ENCODE measurements at places on chromosomes 4 and X.
A peak's percentile ranks its signal among the peaks of the same experiment; 100 is the strongest.

GRCh38 chr4:8817096-8817812 is 54.4 kb downstream of the HMX1 start:
- no peak for DNase-seq

DNA sequence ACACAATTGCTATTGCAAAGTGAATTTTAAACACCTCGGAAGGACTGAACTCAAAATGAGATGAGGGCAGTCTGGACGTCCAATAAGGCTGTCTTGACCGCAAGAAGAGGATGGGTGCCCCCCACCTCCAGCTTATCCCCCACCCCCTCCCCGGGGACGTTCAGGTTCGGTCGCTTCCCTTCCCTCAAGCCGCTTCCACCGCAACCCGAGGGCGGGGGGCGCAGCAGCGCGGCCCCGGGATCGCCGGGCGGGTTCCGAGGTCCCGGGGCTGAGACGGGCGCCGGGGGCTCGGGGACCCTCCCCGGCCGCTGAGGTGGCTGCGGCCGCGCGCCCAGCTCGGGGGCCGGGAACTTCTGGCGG is 480 bp downstream of the USP46 start:
- no peak for DNase-seq

- DNase-seq: peak; percentile 82
Observed at GRCh38 chr4:742742-743311, 37.2 kb downstream of the PCGF3 start.

DNA sequence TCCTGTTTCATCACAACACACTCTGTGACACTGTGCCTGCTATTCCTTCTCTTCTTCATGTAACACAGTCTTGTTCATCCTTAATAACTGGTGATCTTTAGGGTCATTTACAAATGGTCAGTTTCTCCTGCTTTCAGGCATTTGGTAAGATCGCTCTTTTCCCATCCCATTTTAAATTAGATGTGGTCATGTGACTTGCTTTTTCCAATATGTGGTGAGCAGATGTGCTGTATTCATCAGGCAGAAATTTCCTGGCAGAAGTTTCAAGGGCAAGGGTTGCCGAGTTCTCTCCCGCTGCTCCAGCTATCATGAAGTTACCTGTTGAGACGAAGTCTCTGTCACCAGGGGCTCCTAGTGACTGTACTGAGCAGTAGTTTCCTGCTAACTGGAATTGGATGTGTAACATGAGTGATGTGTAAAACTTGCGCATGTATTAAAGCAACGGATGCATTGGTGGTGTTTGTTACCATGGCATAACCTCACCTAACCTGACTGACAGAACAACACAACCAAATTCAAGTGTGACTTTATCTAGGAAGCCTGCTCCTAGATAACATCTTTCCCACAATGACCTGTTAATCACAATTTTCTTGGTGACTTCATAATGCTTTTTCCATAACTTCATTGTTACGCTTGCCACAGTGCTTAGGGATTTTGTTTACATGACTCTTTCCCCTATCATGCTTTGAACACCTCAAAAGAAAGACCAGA is 29.5 kb upstream of the BMPR1B start:
- no peak for DNase-seq

- no peak for DNase-seq
Observed at GRCh38 chrX:370963-371745, 15.6 kb downstream of the PPP2R3B start.

GRCh38 chr4:175297965-175298565 is 379.9 kb downstream of the ADAM29 start:
- no peak for DNase-seq

DNA sequence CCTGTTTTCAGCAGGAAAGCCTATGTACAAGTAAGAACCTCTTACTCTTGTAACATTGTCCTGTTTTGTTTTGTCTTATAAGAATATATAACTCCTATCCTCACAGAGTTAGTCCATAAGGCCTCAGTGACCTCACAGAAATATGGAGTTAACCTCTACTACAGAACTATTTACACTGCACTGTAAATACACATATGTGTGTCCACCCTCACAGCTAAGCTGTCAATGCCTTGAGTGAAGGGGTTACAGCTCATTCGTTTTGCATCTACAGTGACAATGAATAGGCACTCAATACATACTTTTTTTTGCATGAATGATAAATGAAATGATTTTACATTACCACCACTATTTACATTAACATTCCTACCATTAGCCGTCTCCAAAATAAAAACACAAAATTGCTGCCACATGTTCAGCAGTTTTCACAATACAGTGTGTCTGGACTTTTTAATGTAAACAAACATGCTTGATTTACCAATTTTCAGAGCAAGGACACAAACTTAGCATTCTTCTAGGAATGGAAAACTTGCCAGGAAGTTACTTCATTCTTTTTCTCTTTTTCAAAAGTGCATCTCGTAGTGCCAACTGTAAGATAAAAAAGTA is 9.5 kb upstream of the NAAA start:
- no peak for DNase-seq

GRCh38 chrX:11460347-11460746 is 167.1 kb downstream of the AMELX start:
- DNase-seq: no peak

DNA sequence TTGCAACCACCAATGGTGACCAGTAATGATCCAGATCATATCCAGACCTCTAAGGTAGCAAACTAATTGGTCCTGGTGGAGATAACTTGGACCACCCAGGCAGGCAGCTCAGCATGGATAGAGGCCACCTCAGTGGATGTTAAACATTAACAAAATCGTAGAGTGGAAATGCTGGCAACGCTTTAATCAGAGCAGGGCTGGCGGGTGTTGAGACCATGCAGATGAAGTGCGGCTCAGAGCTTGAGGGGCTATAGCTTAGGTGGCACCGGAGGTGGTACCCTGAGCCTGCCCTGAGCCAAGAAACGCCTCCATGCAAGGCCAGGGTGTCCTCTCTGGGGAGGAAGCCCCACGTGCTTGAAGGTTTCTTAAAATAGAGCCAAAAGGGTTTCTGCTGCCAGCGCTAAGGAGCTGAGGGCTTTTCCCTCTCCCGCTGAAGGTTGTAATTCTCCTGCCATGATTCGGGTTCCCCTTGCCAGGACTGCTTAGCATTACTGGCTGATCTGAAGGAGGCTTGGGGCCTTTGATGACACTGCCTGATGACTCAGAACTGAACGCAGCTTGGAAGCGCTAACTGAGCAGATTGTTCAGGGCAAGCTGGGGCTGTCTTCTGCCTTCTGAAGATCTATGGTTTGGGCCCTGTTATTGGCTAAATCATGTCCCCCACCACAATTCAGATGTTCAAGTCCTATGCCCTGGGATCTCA is 177.8 kb upstream of the ATP6AP2 start:
- DNase-seq: no peak

DNA sequence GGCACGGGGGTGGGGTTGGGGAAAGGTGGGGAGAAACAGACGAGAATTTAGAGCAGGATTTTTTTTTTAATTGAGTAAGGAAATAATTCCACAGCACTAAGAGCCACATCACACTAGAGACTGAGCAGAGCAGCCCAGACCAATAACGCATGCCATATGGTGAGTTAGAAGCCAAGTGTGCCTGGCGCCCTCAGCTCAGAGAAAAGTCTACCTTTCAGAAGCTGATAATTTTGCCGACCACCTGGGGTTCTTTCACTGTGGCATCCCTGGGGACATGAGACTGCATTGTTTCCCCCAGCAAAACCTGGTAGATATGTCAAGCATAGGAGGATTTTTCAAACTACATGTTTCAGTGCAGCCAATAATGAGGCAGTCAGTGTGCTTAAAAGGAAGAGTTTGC is 516.8 kb downstream of the SMARCA1 start:
- DNase-seq: no peak

GRCh38 chr4:183478123-183478522 is 26.7 kb upstream of the ING2 start:
- no peak for DNase-seq

GRCh38 chrX:111511477-111511876 is at the start of gene SERTM2:
Gene SERTM2, plus strand, starts transcription at chrX:111511645. Its CDS starts 7,213 bp downstream, at chrX:111518858.
- DNase-seq: no peak

DNA sequence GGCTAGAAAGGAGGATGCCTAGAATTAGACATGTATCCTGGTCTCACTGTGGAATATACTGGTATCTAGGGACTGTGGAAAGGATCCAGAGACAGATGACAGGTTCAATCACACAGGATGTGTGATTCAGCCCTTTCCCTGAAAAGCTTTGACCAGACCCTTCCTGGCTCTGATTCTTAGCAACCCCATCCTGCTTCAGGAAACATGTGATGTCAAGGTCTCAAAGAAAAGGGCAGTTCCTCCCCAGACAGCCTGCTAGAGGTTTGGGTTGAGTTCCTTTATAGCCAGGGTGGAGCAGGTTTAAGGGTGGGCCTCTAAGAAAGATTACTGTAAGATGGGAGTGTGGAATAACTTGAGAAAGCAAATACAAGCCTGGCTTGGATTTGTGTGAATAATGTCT is 3.0 kb downstream of the BMP15 start:
- no peak for DNase-seq

GRCh38 chr4:55912249-55912648 is 36.5 kb upstream of the CEP135 start:
- no peak for DNase-seq

GRCh38 chr4:89447543-89447942 is 139.9 kb upstream of the GPRIN3 start:
- DNase-seq: no peak

GRCh38 chr4:187903106-187903505 is 92.5 kb upstream of the ZFP42 start:
- DNase-seq: no peak

DNA sequence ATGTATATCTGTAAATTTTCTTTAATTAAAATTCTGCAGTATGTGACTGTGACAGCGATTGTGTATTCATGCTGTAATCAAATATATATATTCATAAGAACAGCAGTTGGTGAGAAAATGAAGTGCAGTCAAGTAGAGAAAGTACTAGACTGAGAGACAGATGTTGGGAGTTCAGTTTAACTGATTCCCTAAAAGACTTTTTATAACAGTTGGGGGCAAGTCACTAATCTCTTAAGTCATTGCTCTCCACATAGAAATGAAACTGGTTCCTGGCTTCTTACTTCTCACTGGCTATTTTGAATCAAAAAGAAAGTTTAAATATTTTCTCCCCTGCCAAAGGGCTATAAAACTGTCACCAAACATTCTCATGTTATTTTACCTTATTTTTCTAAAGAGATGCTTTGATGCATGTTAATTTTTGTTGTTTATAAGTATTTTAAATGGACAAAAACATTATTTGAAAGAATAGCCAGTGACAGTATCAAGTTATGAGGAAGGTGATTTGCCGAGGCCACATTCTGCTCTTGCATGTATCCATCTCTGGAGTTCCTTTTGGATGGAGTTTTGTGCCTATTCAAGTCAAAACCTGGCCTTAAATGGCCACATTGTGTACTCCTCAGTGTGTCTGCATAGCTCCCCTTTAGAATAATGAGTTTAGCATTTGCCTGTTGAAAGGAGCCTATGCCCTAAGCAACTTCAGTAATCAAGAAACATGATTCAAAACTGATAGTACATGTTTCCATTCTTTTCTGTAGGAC is 30.8 kb downstream of the EXOC1 start:
- DNase-seq: no peak

GRCh38 chrX:143964549-143964948 is 80.7 kb downstream of the UBE2NL start:
- DNase-seq: no peak

- DNase-seq: no peak
Observed at GRCh38 chr4:1775731-1776500, 17.2 kb upstream of the FGFR3 start.

DNA sequence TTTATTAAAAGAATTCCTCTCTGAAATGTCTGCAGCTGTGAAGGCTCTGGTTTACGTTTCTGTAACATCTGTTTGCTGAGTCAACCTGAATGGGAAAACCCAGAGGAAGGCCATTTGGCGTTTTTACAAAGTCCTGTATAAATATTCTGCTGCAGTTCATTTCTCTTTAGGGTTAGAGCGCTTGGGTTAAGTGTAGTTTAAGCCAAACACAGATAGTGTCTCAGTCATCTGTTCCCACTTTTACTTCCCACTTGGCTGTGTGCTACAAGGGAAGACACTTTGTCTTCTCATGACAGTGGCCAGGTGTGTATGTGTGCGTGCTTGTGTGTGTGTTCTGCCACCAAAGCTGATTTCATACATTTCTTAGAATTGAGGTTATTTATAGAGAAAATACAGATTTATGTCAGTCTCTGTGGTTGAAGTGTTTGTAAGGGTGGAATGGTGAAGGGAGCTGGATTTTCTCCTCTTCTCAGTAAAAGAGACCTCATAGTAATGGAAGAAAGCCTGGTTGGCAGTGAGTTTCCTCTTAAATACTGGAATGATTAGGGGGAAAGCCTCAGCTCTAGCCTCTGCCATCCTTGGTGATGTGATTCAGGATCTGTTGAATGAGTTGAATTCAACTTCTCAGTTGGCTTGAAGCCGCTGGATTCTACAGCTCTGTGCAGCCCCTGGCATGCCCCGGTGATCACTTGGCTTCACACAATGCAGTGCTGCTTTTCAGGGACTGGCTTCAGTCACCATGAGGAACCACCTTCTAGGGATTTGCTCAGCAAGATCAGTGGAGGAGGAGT is 50.6 kb downstream of the JADE1 start:
- no peak for DNase-seq

DNA sequence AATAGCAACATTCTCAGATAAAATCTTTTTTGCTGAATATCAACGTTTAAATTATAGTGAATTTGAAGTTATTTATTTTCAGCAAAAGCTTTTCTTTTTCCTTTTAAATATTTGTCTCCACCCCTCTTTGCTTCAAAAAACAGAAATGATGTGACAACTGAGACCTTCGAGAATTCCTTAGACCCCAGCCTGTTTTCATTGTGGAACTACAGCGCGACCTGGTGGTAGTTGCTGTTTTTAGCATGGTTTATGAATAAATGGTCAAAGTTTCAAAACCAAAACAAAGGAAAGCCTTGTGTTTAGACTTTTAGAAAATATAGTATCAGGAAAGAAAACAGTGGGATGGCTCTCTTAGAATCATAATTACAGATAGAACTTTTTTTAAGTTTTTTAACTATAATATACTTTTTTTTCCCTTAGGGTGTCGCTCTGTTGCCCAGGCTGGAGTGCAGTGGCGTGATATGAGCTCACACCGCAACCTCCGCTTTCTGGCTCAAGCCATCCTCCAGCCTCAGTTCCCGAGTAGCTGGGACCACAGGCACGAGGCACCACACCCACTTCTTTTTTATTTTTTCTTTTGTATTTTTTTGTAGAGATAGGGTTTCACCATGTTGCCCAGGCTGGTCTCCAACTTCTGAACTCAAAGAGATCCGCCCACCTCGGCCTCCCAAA is 26.8 kb upstream of the TMEM184C start:
- peak; percentile 59 for DNase-seq

- no peak for DNase-seq
Observed at GRCh38 chrX:80016182-80016581, 1.6 kb downstream of the TBX22 start.

DNA sequence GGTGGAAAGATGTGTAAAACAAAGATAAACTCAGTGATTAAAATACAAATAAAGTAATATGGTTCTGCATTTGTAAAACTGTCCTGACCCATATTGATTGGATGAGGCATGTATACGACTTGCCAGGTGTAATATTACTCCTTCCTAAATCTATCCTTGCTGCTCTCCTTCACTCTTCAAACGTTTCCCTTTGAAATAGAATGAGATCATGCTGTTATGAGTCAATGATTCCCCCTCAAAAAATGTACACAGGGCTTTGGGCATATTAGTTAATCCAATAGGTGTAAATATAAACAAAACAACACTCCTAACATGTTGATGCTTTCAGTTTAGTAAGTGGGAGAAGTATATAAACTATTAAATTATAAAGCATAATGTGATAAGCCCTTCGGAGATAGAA is 117.4 kb upstream of the GPM6A start:
- no peak for DNase-seq

- DNase-seq: no peak
Observed at GRCh38 chrX:39899856-39900776, 197.6 kb downstream of the BCOR start.

Data from activated CD8-positive, alpha-beta memory T cell treated with anti-CD3 and anti-CD28 coated beads, Interleukin-2, amount 10 ng/mL, durations not matched to agents 7 days and 5 days (primary cell).